ENCODE measurements at places on chromosomes 5 and 9.
A peak's percentile ranks its signal among the peaks of the same experiment; 100 is the strongest.

DNA sequence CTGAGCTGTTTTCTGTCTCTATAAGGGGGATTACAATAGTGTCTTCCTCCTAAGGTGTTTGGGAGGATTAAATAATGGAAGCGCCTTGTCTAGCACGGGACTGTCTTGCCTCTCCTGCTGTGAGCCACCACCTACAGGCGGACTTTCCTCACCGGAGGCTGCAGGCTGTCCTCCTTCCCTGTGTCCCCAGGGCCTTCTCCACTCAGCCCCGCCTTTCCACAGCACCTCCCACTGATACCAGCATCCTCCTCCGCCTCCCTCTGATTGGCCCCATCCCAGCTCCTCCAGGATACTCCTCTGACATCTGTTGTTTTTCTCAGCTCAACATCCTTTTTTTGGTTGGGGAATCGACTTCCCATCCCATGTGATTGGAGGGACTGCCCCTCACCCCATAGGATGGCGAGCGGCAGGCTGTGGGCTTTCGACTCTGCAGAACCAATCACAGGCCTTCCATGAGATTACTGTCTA lies 851 bp upstream of the ZDHHC12 start:
- DNase-seq, result peak; percentile 18

DNA sequence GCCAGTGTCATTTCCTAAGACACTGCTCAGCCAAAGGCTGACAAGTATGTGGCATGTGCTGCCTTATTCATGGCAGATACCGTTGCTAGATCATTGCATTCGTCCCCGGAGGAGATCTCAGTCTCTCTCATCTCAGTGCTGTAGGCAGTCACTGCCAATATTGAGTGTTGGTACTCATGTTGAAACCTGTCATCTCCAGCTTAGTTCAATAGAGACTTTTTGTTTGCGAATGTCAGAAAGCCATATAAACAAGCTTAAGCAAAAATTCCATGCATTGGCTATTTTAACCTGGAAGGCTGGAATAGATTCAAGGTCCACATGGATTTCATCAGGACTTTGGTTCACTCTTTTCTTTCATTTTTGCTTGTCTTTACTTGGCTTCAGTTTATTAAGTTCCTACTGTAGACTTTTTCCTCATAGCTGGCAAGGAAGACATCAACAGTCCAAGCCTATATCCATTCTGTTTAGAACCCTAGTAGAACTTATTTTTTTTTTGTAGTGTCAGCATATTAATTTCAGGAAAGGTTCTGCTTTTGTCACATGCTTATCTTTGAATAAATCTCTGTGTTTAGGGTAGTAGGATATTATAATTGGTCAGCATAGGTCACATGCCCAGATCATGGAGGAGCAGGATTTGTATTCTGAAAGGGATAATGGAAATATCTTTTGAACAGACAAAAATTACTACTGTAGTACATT lies 66.8 kb downstream of the FCHO2 start:
- DNase-seq, result no peak

DNA sequence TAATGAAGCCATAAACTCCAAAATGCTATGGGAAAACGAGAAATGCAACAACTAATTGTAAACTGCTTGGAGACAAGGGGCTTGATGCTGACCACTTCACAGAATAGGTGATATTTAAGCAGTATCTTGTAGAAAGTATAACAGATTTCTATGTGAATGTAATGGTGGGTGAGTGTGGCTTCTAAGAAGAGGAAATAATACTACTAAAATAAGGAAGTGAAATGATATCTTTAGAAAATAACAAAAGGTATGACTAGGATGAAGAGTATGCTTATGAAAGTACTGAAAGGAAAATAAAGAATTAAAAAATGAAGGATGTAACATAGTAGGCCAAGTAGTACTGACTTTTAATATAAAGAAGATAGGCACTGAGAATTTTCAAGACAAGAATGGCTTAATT lies 94.2 kb downstream of the AGTPBP1 start:
- no peak for DNase-seq

DNA sequence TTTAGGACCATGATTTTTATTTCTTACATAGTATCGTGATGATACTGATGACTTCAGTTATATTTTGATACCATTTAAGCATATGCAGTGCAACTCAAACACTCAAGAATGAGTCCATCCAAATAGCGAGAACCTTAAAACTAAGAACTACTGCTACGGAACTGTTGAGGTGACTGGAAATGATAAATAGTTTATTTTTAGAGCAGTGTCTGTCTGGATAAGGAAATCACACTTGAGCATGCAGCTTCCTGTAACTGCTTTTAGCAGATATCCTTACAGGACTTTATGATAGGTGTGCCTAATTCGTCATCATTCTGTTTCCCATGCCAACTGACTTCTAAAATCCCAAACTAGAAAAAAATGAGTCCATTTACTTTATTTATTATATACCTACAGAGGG lies 85.5 kb downstream of the ADGRV1 start:
- DNase-seq, result no peak

Measured in activated CD4-positive, alpha-beta T cell treated with anti-CD3 and anti-CD28 coated beads, Interleukin-2, amount 50 U/mL, for 1 hour (primary cell).